ENCODE measurements at places on chromosomes 2 and 18.

DNA sequence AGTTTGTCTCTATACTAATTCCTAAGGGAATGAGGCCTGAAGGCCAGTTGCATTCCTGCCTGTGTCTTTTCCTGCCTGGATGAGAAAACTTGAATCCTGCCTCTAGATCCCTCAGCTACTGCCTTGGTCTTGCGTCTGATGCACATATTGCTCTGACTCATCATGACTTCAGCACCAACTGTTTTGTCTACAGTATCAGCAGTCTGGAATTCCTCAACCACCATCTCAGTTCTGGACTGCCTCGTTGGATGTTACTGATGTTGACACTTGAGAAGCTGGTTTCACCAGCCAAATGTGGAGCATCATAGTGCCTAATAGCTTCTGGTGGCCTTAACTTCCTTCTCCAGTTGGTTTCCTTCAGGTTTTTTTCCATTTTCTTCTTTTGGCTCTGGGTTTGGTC lies 211.0 kb downstream of the CTNNA2 start:
- DNase-seq: no peak

DNA sequence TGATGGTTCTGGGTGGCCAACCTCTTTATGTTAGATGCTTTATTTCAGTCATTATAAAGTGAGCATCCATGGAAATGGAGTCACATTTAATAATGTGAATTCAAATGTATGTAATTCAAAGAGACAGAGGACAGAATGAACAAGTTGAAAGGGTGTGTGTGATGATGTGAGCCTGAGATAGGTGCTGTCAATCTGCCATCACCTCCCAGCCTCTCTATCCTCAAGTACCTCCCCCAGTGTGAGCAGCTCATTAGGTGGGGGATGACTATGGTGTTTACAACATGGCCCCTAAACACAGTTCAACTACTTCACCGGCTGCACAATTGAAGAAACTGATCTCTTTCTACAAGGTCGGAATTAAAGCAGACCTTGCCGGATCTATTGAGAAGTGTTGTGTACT lies 74.7 kb upstream of the IGFBP5 start:
- DNase-seq: no peak

- DNase-seq: no peak
Measured at GRCh38 chr18:31258789-31259188, 59.2 kb upstream of the DSG1 start.

DNA sequence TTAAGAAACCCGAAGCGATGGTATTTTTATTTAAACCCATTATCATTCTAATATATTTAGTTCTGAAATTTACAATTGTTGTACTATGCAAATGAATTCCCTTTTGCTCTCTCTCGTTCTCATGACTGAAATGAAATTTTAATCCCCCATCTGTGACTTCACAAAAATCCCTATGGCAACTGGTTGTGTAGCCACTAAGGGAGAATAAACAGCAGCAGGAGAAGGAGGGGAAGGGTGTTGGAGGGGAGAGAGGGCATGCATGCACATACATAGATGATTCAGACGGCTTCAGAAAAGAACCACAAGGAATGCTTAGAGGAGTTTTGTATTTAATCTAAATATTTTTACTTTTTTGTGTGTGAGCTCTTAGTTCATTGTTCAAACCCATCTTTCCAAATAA lies 36.8 kb downstream of the CPS1 start:
- no peak for DNase-seq

GRCh38 chr2:42102024-42102590 lies 54.3 kb downstream of the PKDCC start:
- DNase-seq: peak; percentile 90

DNA sequence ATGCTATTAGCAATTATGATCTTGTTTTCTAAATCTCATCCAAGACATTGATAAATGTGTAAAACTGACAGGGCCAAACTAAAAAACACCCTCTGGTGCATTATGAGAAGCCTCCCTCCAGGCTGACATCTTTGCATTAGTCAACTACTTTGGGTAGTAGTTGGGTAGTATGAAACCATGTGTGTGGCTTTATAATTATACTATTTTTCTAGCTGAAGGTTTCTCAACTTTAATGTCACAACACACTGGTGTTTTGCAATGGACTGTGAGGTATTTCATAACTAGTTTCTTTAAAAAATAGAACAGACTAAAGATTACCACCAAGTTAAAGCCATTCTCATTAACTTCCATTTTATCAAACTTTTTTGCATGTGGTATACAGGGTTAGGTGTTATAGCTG lies 73.1 kb upstream of the RBMS1 start:
- no peak for DNase-seq

Data from stimulated activated CD8-positive, alpha-beta memory T cell treated with anti-CD3 and anti-CD28 coated beads, Interleukin-15, amount 100 ng/mL, for 4 hours (primary cell).